Activated CD4-positive, alpha-beta memory T cell treated with anti-CD3 and anti-CD28 coated beads for 36 hours (primary cell): ENCODE measurements at places on chromosomes 6 and 20.

DNA sequence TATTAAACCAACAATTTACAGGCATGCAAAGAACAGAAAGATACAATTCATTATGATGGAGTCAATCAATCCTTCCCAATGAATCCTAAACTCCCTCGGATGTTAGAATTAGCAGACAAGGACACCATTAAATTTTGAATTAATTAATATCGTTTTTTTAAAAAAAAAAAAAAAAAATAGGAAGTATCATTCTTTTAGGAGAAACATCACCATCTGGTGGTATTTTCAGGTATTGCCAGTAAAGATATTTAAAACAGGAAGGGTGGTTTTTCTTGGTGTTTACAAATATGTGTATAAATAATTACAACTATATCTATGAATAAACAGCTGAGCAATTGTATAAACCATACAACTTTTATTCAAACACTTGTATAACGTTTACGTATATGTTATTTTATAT is 564.4 kb downstream of the HAO1 start:
- H3K4me1 ChIP-seq = no peaks in the 10 kb centered on the region
- H3K27ac ChIP-seq = no peak overlapping the region
- H3K36me3 ChIP-seq = no peaks in the 10 kb centered on the region
- H3K4me3 ChIP-seq = no peak overlapping the region
- H3K27me3 ChIP-seq = no peaks in the 10 kb centered on the region

DNA sequence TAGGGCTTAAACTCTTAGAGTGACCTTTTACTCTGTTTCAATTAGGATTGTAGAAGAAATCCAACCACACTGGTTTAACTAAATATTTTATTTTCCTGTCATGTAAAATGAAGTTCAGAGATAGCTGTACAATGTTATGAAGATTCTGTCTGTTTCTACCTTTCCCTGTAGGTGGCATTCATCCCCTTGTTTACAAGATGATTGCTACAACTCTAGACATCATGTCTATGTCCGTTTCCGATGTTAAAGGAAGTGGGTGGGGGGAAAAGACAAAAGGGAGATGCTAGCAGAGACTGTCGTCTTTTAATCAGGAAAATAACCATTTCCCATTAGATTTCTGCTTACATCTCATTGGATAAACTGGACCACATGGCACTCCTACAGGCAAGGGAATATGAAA is 30.9 kb upstream of the RIMS1 start:
- no peaks in the 10 kb centered on the region for H3K4me1 ChIP-seq
- H3K4me3 ChIP-seq = no peak overlapping the region
- H3K27me3 ChIP-seq = no peaks in the 10 kb centered on the region
- no peak overlapping the region for H3K27ac ChIP-seq
- H3K36me3 ChIP-seq = no peaks in the 10 kb centered on the region
- DNase-seq = no peak

- H3K4me1 ChIP-seq = no peaks in the 10 kb centered on the region
- no peak for DNase-seq
- no peaks in the 10 kb centered on the region for H3K36me3 ChIP-seq
- no peak overlapping the region for H3K4me3 ChIP-seq
- H3K27ac ChIP-seq = no peak overlapping the region
Observed at GRCh38 chr6:22747571-22747970, 178.2 kb downstream of the HDGFL1 start.

- no peak overlapping the region for H3K27ac ChIP-seq
- peaks cover 86% of the 10 kb centered on the region for H3K4me1 ChIP-seq
- DNase-seq = no peak
- H3K27me3 ChIP-seq = no peaks in the 10 kb centered on the region
- peaks cover 29% of the 10 kb centered on the region for H3K36me3 ChIP-seq
Observed at GRCh38 chr6:15430186-15430585, 184.3 kb downstream of the JARID2 start.

DNA sequence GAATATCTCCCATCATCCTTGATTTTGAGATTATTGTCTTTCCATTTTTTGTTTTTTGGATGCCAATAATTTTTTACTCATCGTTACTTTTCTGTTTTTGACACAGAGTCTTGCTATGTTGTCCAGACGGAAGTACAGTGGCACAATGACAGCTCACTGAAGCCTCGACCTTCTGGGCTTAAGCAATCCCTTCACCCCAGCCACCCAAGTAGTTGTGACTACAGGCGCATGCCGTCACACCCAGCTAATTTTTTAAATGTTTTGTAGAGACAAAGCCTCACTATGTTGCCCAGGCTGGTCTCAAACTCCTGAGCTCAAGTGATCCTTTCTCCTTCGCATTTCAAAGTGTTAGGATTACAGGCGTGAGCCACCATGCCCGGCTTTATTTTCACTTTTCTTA is 602.4 kb upstream of the AGPAT4 start:
- DNase-seq = no peak
- H3K4me3 ChIP-seq = no peak overlapping the region
- no peak overlapping the region for H3K27ac ChIP-seq
- no peaks in the 10 kb centered on the region for H3K4me1 ChIP-seq
- no peaks in the 10 kb centered on the region for H3K27me3 ChIP-seq

- no peak for DNase-seq
- H3K36me3 ChIP-seq = no peaks in the 10 kb centered on the region
- no peak overlapping the region for H3K27ac ChIP-seq
- H3K4me3 ChIP-seq = no peak overlapping the region
- H3K4me1 ChIP-seq = no peaks in the 10 kb centered on the region
Observed at GRCh38 chr6:99137314-99137713, 189.6 kb upstream of the FBXL4 start.
